K562 (cell line): ENCODE measurements at places on chromosomes 2 and 18. TPM values are rescaled to one million over a fixed set of nuclear protein-coding genes. Genes with fewer than 3 reads are reported as not detected.

- 0 out of 2 replicates have a peak, but pooled peaks cover 2% of the 10 kb centered on the region for H3K4me1 ChIP-seq
- no peaks in the 10 kb centered on the region for H3K27me3 ChIP-seq
- H3K27ac ChIP-seq: no peak overlapping the region
- DNase-seq: no peak
These were observed 218.0 kb upstream of the TRIB2 start for GRCh38 chr2:12498704-12499103.

- no peak overlapping the region for H3K4me3 ChIP-seq
- no peaks in the 10 kb centered on the region for H3K4me1 ChIP-seq
- H3K36me3 ChIP-seq: no peaks in the 10 kb centered on the region
- DNase-seq: no peak
- H3K27me3 ChIP-seq: no peaks in the 10 kb centered on the region; the same call in 2 of the 3 replicates
These were observed 121.5 kb downstream of the PIEZO2 start for GRCh38 chr18:11027862-11028261.

The RBM44 gene
- total RNA-seq: 0.04 and 0.07 TPM in 2 replicates

The MYOM1 gene
- 0.29 and 0.35 TPM in 2 replicates for total RNA-seq

GRCh38 chr2:233519787-233520611 is 46.6 kb downstream of the USP40 start:
- peaks cover 13% of the 10 kb centered on the region for H3K36me3 ChIP-seq
- no peak overlapping the region for H3K27ac ChIP-seq
- no peak for DNase-seq
- no peak overlapping the region for H3K4me3 ChIP-seq
- no peaks in the 10 kb centered on the region for H3K27me3 ChIP-seq

GRCh38 chr2:33494155-33494779 is 17.8 kb downstream of the RASGRP3 start:
- no peaks in the 10 kb centered on the region for H3K36me3 ChIP-seq
- no peak for DNase-seq
- H3K4me1 ChIP-seq: no peaks in the 10 kb centered on the region
- peaks cover 10% of the 10 kb centered on the region for H3K27me3 ChIP-seq
- H3K27ac ChIP-seq: no peak overlapping the region
- no peak overlapping the region for H3K4me3 ChIP-seq

DNA sequence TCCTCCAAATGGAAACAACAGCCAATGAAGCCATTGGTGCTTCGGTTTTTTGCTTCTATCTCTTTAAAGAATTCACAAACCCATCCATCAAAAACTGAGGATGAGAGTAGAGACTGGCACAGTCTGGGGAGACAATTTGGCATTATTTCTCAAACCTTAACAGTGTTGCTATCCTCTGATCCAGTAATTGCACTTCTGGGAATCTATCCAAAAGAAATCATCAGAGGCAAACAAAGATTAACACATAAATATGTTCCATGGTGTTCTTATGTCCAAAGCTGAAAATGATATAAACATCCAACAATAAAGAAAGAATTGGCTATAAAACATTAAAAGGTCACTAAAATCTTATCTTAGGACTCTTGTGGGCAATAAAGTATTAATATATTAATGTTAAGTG is 35.1 kb downstream of the REEP1 start:
- H3K4me1 ChIP-seq: no peaks in the 10 kb centered on the region
- no peak for DNase-seq
- H3K27ac ChIP-seq: no peak overlapping the region
